CD4-positive, alpha-beta T cell treated with Interleukin-17A for 1 hour (primary cell): ENCODE measurements at places on chromosomes 2 and 18.

GRCh38 chr2:166307326-166307725 is 68.4 kb downstream of the SCN9A start:
- DNase-seq, result no peak

- DNase-seq, result no peak
Observed at GRCh38 chr2:16900405-16901025, 234.9 kb upstream of the CYRIA start.

GRCh38 chr2:168369031-168369430 is 87.0 kb upstream of the CERS6 start:
- DNase-seq, result no peak

- no peak for DNase-seq
Observed at GRCh38 chr18:11112286-11112685, 37.1 kb downstream of the PIEZO2 start.

DNA sequence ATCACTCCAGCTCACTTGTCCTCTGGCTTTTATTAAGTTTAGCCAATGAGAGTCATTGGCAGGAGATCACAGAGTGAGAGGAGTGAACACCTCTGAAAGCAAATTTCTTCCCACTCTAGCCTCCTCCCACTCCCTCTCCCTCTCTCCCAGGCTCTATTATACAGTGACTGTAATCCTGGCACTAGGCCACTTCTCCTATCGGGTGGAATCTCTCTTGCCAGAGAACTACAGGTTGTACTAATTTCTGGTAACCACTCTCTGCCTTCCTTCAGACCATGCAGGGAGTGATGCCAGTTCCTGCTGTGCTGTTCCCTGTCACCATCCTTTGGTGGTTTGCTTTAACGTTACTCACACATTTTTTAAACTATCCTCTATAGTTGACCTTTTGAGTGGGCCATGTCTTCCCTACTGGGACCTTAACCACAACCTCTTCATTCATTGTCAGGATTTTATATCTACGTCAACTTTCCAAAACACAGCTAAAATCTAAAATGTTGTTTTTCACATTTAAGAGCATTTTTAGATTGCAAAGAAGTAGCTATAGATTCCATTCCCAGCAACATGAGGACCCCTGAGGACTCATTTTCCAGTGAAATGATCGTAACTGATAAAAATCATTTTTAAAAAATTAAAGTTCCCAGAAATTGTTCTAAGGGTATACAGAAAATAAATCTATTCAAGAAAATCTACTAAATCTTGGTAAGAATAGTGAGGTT is 217.1 kb downstream of the MREG start:
- DNase-seq, result no peak

- DNase-seq, result no peak
Observed at GRCh38 chr2:147916067-147916466, 71.2 kb downstream of the ACVR2A start.

DNA sequence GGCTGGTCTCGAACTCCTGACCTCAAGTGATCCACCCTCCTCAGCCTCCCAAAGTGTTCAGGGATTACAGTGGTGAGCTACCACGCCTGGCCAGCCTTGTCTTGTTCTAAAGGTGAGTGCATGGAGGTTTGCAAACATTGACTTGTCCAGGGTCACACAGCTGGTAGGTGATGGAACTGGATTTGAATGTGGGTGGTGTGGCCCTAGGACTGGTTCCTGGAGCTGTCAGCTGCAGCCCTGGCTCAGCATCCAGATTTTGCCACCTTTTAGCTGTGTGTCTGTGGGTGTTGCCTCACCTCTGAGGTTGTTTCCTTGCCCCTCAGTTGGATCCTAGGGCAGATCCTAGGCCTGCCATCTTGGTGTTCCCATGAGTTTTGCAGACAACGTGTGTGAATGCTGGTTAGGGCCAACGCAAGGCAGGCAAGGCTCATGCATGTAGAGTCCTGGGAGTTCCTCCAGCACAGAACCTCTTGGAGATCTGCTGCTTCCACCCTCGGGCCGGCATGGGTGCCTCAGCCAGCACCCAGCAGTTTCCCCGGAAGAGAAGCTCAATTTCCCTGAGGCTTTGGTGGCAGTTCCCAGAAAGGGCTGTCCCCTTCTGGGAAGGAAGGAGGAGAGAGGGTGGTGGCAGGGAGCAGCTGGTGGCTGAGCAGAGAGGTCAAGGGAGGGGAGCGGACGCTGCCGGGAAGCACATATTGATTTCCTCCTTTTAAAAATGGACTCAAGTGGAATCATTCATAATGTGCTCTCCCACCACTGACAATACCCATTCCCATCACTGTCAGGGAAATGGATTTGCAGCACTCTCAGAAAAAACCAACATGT is 127.6 kb upstream of the HS6ST1 start:
- DNase-seq, result no peak

- no peak for DNase-seq
Observed at GRCh38 chr2:50343150-50343830, 688.6 kb downstream of the NRXN1 start.

GRCh38 chr2:187505065-187505672 is 49.1 kb downstream of the TFPI start:
- DNase-seq, result no peak

DNA sequence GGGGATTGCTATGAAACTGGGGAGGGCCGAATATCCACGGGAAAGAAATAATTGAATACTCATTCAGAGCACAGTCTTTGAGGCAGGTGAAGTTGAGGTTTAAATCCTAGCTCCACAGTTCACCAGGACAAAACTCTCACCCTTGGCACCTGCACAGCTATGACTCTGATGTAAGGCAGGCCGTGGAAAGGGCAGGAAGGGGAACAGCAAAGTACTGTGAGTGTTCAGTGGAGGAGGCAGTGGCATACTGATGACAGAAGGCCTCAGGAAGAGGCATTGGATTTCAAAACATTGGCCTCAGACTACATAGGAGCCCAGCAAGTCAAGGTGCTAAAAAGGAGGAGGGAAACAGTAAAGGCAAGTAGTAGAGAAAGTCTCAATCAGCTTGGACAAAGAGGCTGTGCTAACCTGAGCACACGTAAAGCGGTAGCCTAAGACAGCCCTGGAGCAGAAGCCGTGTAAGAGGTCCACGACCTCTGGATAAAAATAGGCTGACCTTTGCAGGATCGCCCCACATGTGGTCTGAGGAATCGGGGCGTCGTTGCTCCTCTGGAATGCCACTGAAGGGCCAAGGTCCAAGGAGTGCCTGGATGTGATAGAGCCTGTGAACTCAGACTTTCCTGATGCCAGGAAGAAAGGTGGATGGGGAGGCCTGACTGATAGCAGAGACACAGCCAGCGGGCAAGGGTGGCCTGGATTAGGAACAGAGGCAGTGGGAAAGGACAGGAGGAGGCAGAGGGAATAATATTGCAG is 243.6 kb downstream of the PID1 start:
- no peak for DNase-seq

DNA sequence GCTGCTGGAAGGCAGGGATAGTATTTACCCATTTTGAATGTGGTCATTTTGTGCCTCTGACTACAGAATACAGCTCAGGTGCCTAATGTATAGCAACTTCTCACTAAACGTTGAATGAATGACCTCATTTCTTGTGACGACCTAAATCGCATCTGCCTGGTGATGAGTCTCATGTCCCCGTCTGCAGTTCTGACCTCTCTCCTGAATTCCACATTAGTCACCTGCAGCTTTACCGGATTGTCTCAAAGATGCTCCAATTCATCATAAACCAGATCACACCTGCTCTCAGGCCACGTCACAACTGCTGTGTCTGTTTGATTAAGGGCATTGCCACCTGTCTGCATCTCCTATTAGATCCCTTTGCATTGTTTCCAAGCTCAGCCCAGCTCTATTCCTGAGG is 133.6 kb upstream of the MYT1L start:
- DNase-seq, result no peak

GRCh38 chr2:31012406-31012805 is 125.8 kb downstream of the GALNT14 start:
- no peak for DNase-seq

- no peak for DNase-seq
Observed at GRCh38 chr2:231935815-231936214, 9.6 kb upstream of the NPPC start.

DNA sequence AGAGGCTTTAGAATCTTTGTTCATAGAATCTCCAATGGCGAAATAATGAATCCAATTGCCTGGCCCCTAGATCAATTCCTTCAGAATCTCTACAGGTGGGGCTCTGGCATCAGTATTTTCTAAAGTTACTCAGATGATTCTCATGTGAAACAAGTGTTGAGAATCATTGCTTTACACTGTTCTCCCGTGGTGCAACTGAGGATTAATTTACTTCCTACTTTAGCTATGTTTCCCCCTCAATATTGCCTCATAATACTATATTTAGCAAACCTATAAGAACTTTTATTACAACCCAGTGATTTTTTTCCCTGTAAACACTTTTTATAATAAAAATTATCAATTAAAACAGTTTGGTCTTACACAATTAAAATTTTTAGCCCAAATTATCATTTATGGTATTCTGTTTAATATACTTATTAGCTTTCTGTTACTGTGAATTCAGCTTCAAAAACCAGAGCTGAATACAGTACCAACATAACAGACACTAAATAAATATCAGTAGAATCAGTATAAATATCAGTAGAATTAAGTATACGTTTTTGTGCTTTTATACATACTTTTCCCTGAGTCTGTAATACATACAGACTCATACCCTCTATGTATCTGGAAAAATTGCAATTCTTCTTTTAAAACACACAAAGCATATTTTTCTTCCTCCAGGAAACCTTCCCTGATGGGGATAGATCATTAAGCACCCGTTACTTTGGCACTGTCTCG is 20.8 kb downstream of the SLC38A11 start:
- no peak for DNase-seq

DNA sequence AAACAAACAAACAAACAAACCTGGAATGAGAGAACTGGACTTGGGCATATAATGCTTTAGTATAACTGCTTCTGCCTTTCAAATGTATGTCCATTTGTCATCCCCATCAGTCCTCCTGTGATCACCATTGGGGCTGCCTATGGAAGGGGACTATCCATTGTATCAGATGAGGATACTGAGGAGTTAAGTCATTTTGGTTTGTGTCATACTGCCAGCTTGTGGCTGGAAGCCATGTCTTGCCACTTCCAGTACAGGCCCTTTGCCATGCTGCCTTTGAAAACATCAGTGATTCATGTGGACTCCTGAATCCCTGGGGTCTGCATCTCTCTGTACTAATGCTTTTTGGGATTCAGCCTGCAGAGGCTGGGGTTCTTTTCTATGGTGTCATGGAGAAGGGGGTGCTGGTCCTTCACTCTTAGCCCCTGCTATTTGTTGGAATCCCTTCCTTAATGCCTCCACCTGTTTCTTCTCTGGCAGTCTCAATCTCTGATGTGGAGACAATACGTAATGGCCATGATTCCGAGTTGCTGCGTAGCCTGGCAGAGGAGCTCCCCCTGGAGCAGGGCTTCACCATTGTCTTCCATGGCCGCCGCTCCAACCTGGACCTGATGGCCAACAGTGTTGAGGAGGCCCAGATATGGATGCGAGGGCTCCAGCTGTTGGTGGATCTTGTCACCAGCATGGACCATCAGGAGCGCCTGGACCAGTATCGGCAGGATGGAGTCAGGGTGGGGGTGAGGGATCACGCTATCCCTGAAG is 10.6 kb downstream of the PLCD4 start:
- no peak for DNase-seq

- DNase-seq, result no peak
Observed at GRCh38 chr2:681312-681711, 4.1 kb upstream of the TMEM18 start.
